ENCODE measurements at places on chromosomes 7 and 10.
A peak's percentile ranks its signal among the peaks of the same experiment; 100 is the strongest.

- DNase-seq: peak; percentile 6
Observed at GRCh38 chr10:87942884-87943527, 79.6 kb downstream of the PTEN start.

- no peak for DNase-seq
Observed at GRCh38 chr7:117251687-117252086, 71.2 kb downstream of the WNT2 start.

DNA sequence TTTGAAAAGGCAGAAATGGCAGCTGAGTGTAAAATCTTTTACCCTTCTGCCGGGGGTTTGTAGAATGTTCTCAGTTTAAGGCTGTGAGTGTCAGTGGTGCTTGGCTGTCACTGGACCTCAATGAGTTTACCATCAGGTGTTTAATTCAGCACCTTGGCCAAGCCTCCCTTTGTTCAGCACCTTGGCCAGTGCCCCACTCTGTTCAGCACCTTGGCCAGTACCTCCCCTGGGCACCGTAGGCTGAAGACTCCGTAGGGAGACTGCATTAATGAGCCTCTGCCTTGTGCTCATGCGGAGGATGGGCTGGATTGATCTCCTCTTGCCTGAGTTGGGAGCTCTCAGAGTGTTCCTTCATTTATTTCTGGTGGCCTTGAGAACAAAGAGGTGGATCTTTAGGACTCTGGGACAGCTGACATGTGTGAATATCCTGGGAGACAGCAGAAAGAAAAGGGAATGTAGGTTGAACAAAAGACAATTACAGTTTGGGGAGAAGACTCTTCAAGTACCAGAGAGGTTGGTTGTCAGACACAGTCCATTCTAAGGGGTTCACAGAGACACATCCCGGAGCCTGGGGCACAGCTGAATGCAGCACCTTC lies 1.6 kb downstream of the FAM24A start:
- peak; percentile 12 for DNase-seq

DNA sequence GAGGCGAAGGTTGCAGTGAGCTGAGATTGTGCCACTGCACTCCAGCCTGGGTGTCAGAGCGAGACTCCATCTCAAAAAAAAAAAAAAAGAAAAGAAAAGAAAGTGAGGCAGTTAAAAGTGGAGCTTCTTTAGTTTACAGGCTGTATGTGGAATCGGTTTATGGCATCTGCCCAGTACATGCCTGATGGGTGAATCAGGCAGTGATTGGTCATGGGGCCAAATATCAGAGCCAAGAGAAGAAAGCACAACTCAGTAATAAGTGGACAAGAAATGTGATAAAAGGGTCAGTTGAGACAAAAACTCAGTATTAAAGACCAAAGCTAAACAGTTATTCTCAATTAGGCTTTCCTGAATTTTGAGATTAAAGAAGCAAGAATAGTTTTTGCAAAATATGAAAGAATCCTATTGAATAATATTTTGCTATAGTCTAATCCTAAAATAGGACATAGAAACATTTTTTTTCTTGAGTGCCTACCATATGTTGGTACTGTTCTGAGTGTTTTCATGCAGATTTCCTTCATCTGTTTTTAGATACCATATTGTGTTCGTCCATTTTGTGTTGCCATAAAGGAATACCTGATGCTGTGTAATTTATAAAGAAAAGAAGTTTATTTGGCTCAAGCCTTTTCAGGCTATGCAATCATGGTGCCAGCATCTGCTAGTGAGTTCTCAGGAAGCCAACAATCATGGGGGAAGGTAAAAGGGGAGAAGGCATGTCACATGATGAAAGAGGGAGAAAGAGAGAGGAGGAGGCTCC lies 14.4 kb downstream of the CDC14C start:
- DNase-seq: no peak

- no peak for DNase-seq
Observed at GRCh38 chr10:88926566-88927415, 25.8 kb downstream of the ACTA2 start.

DNA sequence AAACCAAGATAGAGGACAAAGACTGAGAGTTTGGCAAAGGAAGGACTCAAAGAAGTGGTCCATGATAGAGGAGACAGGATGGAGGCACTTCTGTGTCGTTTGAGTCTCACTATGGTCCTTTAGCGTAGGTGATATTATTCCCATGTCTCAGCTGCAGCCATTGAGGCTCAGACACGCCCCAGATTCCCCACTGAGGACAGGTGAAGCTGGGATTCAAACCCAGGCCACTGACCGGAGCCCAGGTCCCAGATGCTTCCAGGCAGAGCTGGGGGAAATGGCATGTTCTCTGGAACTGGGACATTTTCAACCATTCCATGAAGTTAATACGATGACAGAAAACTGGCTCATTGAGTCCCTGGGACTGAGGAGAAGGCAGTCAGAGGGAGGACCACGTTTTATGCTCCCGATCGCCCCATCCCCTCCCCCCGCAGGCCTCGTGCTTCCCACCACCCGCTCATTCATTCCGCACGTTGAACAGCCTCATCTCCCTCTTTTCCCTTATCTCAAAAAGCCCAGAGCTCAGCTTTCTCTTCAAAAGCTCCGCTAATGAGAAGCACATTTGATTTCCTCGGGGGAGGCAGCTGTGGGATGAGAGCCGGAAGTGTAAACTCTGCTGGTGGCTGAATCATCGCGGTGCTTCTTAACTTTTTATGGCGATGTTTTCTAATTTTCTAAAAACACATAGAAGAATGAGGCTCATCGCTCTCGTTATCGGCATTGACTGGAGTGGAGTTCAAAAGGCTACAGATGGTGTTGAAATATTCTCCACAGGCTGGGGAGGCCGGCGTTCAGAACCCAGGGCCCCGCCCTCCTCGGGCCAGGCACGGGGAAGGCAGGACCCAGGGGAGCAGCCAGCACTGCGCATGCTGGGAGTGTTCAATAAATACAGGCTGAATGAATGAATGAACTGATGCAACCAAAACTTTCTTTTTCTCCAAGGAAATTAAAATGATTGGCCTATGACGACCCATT lies 64.0 kb downstream of the OAT start:
- DNase-seq: peak; percentile 17

DNA sequence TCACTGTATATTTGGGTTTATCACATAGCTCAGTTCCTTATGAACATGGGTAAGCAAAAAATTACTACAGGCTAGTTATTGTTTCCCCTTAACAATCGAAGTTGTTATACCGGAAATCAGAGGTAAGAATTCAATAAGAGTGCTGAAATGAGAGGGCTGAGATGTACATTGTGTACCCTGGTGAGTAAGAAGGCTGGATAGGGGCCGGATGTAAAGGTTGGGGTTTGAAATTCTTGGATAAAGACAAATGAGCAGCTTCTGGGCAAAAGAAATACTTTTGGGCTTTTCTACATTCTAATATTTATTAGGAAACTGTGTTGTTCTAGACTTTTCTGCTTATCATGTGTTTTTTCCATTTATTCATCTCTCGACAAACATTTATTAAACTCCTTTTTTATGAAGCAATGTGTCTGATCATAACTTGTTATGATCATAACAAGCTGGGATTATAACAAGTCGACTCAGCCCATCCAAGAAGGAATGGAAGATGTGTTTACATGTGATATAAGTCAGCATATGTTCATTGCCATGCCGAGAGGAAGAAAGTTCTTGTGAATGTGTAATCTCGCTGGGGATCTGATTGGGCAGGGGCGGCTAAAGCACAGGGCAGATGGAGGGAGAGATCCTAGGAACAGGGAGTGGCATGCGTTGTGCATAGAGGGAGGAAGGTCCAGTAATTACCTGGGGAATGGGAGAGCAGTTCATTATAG lies 155.3 kb downstream of the PLXDC2 start:
- DNase-seq: no peak

- DNase-seq: no peak
Observed at GRCh38 chr7:28684650-28685241, 272.4 kb downstream of the CREB5 start.

DNA sequence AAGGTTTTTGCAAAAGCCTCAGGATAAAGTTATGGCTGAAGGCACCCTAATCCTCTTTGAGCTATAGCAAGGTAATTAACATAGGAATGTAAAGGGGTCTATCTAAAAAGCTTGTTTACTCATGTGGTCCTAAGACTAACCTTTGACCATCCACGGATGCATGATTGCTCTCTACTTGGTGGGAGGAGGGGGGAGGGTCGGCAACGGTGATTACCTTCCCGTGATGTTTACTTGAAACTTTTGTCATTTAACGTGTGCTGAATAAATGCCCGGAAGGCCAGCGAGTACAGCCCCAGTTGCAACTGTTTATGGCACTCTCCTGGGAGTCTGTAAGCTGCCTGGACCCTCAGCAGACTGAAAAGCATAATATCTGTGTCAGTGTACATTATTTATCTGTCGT lies 78.9 kb upstream of the GPR22 start:
- DNase-seq: no peak

GRCh38 chr7:121083790-121084251 lies 95.3 kb downstream of the CPED1 start:
- no peak for DNase-seq

DNA sequence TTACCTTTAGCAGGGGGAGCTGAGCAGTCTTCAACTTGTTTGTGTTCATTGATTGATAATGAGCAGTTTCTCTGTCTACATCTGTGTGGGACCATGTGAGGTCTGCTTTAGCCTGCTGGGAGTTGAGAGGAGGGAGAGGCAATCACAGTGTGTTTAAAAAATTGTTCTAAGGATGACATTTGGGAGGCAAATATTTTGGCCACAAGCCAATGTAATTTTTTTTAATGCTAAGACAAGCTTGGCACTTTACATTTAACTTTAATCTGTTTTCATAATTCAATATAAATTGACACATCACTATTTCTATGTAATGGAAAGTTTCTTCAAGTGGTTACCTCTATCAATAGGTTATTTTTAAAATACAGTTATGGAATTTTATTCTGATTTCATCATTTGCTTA lies 55.9 kb upstream of the SEMA3A start:
- DNase-seq: no peak

- DNase-seq: no peak
Observed at GRCh38 chr10:15719049-15719898, 448 bp downstream of the ITGA8 start.

DNA sequence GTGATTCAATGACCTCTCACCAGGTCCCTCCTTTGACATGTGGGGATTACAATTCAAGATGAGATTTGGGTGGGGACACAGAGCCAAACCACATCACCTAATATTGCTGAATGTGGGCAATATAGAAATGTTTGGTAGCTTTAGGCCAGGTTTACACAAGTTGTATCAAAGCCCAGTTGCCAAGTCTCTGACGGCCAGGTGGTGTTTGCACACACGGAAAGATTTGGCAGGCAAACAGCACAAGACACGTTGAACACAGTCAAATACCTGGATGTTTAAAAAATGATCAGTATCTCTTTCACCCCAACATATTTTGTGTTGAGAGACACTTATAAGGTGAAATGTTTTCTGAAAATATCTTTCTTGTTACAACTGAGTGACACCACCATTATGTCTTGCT lies 294.4 kb upstream of the MKI67 start:
- no peak for DNase-seq

GRCh38 chr10:33137356-33138005 lies 179.5 kb upstream of the ITGB1 start:
- DNase-seq: no peak

DNA sequence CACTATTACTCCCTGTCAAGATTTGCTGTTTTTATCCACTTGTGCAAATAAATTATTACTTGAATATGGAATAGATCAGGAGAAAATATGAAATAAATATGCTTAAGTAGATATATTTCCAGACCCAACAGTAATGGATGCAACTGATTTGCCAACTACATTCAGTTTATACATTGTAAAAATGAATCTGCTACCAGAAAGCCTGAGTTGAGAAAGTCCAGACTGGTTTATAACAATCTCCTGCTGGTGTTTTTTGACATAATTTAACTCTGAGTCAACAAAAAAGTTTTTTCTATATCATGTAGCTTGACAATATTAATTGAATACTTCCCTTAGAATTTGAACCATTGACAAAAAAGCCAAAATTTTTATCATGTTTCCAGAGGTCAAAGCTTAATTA lies 265.8 kb upstream of the SEMA3D start:
- DNase-seq: no peak

DNA sequence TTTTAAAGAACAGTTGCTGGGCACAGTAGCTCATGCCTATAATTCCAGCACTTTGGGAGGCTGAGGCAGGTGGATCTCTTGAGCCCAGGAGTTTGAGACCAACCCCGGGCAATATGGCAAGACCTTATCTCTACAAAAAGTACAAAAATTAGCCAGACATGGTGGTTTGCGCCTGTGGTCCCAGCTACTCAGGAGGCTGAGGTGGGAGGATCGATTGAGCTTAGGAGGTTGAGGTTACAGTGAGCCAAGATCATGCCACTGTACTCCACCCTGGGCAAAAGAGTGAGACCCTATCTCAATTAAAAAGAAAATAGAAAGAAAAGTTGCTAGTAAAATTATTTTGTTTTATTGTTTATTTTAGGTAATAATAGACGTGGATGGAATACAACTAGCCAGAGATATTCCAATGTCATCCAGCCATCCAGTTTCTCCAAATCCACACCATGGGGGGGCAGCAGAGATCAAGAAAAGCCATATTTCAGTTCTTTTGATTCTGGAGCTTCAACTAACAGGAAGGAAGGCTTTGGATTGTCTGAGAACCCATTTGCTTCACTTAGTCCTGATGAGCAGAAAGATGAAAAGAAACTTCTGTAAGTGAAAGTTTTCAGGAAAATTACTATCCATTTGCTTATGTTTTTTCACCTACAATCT lies 3.0 kb downstream of the NUP42 start:
- DNase-seq: peak; percentile 6

DNA sequence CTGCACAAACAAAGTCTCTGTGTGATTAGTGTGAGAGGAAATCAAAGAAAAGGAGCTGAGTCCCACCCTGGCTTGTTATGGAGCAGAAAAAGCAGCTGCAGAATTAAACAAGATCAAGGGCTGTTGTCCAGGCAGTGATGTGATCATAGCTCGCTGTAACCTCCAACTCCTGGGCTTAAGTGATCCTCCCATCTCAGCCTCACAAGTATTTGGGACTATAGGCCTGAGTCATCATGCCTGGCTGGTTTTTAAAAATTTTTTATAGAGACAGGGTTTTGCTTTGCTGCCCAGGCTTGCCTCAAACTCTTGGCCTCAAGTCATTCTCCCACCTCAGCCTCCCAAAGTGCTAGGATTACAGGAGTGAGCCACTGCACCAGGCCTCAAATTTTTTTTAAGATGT lies 88.9 kb downstream of the IPMK start:
- DNase-seq: no peak

- no peak for DNase-seq
Observed at GRCh38 chr10:132336064-132336746, 4.2 kb downstream of the LRRC27 start.

- no peak for DNase-seq
Observed at GRCh38 chr7:6642239-6642839, 5.2 kb downstream of the ZNF316 start.

DNA sequence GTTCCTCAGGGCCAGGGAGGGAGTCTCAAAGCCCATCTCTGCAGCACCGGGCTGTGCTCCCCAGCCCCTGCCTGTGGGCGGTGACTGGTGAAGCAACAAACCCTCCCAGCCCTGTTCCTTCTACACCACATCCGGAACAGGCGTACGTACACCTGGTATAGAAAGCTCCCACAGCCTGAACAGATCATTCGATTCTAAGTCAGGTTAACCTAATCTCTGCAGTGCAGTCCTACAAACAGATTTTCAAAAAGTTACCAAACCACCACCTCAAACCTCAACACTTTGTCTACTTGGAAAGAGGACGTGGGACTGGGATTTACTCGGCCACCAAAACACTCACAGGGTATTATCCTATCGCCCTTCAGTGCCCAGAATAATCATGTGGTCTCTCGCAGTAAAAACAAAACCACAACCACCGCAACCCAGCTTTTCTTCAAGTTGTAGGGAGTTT lies 238.4 kb downstream of the DIP2C start:
- DNase-seq: peak; percentile 71
